ENCODE measurements at places on chromosomes 6 and 20. TPM values are rescaled to one million over a fixed set of nuclear protein-coding genes. Genes with fewer than 3 reads are reported as not detected.

GRCh38 chr6:126944512-126944911 is 174.0 kb upstream of the RSPO3 start:
- no peak for DNase-seq

- no peak for DNase-seq
Observed at GRCh38 chr20:19253916-19254820, 41.7 kb downstream of the SLC24A3 start.

DNA sequence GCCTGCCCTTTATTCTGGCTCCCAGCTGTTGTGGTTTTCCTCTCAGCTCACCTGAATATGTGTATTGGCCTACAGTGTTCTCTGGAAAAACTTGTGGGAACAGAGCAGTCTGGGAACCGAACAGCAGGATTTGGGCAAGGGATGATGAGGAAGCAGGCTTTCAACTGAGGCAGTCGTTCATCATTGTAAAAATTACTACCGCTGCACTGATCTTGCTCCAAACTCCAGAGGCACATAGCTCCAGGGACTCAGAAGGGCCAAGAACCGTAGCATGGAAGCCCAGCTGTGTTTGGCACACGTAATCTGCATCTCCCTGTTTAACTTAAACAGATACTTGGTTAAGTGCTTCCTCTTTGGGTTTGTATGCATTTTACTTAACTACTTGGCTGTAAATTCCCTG is 48.3 kb upstream of the EEF1A1 start:
- DNase-seq, result no peak

DNA sequence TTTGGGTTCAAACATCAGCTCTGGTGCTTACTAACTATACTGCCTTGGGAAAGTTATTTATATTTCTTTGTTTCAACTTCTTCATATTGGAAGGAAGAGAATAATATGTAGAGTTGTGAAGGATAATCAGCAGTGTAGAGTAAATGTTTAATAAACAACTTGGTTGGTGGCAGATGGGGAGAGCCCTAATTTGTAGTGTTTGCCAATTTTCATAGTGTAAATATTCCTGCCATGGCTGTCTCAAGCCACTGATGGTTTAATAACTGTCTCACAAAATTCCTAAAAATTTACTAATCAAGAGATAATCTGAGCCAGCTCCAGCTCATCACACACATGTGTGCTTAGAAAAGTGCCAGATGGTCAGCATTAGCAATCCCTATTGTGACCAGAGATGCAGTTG is at the start of gene OR2H2:
Gene OR2H2 (plus strand): TSS at position 301 of the 400 bp plus-strand sequence. CDS start 2,824 bp downstream, outside the sequence.
- no peak for DNase-seq

DNA sequence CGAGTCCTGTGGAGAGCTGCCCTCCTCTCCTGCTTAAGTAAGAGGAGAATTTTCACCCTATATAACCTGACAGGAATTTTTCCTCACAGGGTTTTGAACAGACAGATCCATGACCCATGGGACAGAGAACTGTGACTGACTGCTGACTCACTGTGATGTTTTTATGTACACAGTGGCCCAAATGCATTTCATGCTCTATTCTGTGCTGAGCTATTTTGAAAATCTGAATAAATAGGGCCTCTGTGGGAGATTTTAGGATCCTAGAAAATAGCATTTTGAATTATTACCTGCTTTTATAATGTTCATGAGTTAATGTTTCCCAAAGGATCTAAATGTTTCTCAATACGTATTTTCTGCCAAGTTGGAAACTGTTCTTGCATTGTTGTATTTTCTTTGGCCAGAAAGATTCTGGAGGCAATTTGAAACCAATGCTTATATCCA is 577.4 kb downstream of the HTR1B start:
- no peak for DNase-seq

DNA sequence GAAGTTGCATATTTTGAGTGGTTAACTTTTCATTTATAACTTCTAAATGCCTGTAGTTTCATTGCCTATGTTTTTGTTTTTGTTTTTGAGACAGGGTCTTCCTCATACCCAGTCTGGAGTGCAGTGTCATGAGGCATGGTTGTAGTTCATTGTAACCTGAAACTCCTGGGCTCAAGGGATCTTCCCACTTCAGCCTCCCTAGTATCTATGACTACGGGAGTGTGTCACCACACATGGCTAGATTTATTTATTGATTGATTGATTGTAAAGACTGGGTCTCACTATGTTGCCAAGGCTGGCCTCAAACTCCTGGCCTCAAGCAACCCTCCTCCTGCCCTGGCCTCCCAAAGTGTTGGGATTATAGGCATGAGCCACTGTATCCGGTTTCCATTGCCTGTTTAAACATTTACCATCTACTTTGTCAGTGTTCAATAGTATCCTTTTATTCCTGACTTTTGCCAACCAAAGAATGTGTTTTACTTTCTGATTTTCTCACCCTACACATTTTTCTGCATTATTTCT is 144.6 kb downstream of the CDKAL1 start:
- DNase-seq, result no peak

- DNase-seq, result no peak
Observed at GRCh38 chr6:1486387-1486786, 97.0 kb downstream of the FOXF2 start.

DNA sequence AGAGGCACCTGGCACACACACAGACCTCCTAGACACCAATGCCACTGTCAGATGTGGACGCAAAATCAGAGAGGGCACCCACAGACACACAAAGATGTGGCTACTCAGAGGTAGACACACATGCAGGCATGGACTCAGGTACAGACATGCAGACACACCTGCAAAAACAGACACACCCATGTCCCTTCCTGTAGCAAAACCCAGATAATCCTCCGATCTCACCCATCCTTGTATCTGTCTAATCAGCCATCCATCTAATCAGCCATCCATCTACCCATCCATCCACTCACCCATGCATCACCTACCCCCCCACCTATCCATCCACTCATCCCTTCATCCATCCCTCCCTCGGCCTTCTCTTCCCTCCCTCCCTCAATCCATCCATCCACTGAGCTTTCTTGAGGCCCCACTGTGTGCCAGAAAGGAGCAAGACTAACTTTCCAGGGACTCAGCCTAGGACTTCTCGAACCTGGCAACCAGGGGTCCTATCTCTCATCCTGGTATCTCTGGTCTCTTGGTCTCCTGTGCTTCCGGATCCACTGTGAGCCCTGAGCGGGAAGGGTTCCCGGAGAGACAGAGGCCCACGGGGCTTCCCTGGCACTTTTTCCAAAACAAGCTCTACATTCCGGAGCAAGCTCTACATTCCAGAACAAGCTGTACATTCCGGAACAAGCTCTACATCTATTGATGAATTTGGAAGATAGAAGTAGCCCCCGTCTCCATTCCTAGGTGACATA is 1.1 kb upstream of the TGM2 start:
- DNase-seq, result no peak

DNA sequence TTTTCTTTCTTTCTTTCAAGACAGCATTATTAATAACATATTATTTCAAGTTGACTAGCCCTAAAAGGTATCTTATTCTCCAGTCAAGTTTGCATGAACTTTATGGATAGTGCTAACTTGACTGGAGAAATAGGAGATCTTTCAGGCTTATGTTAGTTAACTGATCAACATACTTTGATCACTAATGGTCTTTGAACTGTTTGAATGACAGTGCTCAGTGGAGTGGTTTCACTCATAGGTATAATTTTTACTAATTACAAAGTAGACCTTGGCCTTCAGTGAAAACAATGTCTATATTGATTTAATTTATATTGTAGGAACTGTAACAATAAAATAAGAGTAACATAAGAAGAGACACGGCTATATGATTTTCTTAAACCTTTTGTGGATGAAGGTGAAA is 8.0 kb upstream of the LRRC1 start:
- no peak for DNase-seq

- no peak for DNase-seq
Observed at GRCh38 chr20:62796699-62797491, 622 bp downstream of the MRGBP start.

GRCh38 chr6:152981219-152981618 is 1.6 kb downstream of the FBXO5 start:
- DNase-seq, result no peak

GRCh38 chr6:68247782-68248181 is 387.3 kb upstream of the ADGRB3 start:
- DNase-seq, result no peak

DNA sequence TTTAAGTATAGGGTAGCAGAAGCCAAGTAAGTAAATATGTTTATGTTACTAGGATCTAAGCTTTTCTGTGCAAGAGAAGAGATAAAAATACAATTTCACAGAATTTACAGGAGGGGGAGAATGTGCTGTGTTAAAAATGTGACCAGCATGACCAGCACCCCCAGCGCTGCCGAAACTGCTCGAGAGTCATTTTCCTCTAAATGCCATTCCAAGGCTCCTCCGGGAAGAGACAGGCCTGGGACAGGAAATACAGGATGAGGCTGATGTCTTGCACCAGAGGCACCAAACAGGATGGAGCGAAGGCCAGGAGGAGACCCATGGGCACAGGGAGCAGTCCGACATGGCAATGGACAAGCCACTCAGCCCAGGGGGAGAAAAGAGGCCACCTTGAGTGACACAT is 21.1 kb downstream of the TAF4 start:
- DNase-seq, result no peak

- DNase-seq, result no peak
Observed at GRCh38 chr6:134316733-134317431, 1.0 kb downstream of the SGK1 start.

DNA sequence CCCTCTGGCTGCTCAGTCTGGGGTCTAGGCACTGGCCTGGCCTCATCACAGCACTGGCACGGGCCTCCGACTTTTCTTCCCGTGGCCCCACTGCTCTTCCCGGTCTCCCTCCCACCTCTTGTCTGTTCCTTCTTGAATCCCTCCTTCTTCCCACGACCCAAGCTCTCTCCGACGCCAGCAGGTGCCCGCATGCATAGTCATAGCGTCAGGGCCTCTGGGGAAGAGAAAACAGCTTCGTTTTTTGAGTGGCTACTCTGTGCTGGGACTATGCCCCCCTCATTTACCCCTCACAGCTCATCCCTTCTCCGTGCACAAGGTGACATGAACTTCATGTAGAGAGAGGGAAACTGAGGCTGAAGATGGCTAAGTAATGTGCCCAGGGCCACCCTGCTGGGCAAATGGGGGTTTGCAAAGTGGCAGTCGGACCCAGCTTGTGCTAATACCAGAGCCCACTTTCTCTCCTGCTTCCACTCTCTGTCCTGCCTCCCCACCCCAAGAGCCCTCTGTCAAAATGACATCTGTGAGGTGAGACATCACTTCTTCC is 59.2 kb downstream of the SYNJ2 start:
- no peak for DNase-seq

DNA sequence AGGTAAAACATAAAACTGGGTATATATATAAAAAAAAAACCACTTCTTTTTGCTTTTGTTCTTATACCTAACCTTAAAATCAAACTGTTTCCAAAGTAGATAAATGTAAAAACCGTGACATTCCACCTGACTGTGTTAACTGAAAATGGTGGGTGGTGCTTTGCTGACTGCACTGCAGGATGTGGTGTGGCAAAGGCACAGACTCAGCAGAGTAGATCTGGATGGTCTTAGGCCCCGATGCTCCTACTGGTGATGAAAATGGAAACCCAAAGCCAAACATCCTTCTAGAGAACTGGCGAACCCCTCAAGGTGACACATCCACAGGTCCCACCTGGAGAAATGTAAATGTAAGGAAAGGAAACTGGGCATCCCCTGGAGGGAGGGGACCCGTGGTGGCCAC is 8.9 kb downstream of the TGIF2 start:
- no peak for DNase-seq

DNA sequence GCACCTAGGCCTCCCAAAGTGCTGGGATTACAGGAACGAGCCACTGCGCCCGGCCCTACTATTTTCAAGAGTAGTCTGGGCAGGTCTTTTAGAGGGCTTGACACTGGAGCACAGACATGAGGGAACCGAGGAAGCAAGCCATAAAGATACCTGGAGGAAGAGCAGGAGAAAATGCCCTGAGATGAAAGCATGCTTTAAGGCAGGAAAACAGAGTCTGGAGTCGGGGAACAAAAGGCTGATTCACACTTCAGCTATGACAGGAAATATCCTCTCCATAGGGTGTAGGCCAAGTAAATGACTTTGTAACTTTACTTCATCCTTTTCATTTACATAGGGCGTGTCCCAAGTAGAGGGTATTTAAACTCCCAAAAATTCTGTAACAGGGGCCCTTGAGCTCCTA is 4.3 kb upstream of the SERINC3 start:
- no peak for DNase-seq

GRCh38 chr20:43717616-43717995 is 9.2 kb downstream of the GTSF1L start:
- DNase-seq, result no peak

GRCh38 chr20:48862279-48862678 is 34.5 kb upstream of the PREX1 start:
- DNase-seq, result no peak

GRCh38 chr6:56259234-56260077 is 12.1 kb upstream of the COL21A1 start:
- peak; percentile 43 for DNase-seq

- no peak for DNase-seq
Observed at GRCh38 chr6:82348130-82348529, 15.5 kb upstream of the TPBG start.

GRCh38 chr6:33583591-33584155 is 3.6 kb upstream of the BAK1 start:
- DNase-seq, result no peak

GRCh38 chr20:13552061-13552460 is 86.7 kb downstream of the TASP1 start:
- DNase-seq, result no peak

GPR6 gene
- not detected for polyA plus RNA-seq

TCEA2 gene
- polyA plus RNA-seq, result 99.7 TPM

NDUFAF5 gene
- 33.4 TPM for polyA plus RNA-seq

AGER gene
- polyA plus RNA-seq, result 21.4 TPM

TMEM217 gene
- 1.5 TPM for polyA plus RNA-seq

EEF1A2 gene
- polyA plus RNA-seq, result 0.56 TPM

MAFB gene
- polyA plus RNA-seq, result 178 TPM

SFTA2 gene
- polyA plus RNA-seq, result 1.8 TPM

MYLK2 gene
- polyA plus RNA-seq, result 0.44 TPM

BPIFB1 gene
- not detected for polyA plus RNA-seq

COL19A1 gene
- polyA plus RNA-seq, result 4.3 TPM

HTR1B gene
- polyA plus RNA-seq, result 0.53 TPM

Data from right renal pelvis (tissue), 4 donors.